NCI-H526 treated with DMSO at 0.1 percent for 48 hours (cell line): ENCODE measurements at places on chromosomes 2 and 18.

DNA sequence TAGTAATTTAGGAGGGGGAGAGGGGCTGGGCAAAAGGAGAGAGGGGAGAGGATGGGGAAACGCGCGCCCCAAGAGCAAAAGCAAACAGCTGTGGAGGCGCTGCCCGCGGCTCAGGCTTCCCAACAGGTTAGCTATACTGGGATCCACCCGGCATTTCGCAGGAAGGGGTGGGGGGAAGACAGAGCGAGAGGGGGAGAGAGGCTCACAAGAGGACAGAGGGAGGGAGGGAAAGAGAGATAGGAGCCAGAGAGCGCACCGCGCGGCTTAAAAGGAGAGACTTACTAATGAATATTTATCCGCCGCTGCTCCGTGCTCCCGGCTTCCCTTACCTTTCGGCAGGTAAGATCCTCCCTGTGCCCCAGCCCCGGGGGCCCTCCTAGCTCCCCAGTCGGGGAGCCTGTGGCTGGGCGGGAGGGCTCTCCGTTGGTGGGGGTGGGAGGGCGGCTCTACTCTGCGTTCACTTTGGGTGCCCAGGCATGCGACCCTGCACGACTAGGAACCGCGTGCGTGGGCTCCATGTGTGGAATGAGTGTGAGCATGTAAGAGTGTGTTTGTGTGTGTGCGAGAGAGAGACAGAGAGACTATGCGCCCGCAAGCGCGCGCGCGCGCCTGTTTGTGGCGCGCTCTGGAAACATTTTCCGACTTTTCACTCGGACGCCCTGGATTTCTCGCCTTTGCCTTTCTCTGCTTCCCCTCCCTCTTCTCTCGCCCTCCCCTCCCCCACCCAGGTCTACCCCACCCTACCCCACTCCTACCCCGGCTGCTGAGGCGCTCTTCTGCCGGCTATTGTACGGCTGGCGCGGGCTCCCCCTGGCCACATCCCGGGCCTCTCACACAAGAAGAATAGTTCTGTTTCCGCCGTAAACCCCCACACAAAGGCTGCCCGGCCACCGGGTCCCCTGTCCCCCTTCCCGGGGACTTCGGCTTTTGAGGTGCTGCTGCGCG lies 7.2 kb upstream of the SIX3 start:
- DNase-seq = no peak

DNA sequence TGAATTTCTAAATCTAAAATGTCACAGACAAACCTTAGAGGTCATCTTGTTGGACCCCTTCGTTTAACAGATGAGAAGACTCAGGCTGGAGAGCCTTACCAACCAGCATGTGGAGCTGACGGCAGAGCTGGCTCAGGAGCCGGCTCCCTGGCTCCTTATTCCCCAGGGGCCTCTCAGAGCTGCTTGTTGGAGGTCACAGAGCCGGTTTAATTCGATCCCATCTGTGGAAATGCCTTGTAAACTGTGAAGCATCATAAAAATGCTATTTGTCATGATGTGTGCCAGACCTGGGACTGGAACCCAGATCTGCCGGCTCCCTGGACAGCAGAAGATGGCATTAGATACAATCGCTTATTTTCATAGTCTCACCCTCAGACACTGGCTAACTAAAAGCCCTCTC lies 8.2 kb upstream of the CIB4 start:
- DNase-seq = peak; percentile 31

- no peak for DNase-seq
Measured at GRCh38 chr18:9742524-9743131, 34.5 kb downstream of the RAB31 start.

- no peak for DNase-seq
Measured at GRCh38 chr2:74419345-74419744, 2.1 kb downstream of the C2orf81 start.

DNA sequence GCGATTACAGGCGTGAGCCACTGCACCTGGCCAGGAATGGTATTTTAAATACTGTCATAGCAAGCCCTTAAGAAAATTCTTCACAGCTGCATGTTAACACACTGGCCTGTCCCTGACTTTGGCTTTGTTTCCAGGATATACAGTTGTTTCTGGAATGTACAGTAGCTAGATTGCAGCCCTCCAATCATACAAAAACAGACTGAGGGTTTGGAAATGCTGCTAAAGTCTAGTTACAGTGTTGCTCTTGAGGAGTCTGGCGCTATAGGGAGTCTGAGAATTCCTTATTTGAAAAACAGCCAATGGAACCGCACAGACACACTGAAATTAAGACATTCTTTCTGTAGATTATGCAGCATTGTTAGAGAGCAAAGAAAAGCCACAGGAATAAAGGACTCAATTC lies 37.7 kb downstream of the STON1 start:
- DNase-seq = no peak

DNA sequence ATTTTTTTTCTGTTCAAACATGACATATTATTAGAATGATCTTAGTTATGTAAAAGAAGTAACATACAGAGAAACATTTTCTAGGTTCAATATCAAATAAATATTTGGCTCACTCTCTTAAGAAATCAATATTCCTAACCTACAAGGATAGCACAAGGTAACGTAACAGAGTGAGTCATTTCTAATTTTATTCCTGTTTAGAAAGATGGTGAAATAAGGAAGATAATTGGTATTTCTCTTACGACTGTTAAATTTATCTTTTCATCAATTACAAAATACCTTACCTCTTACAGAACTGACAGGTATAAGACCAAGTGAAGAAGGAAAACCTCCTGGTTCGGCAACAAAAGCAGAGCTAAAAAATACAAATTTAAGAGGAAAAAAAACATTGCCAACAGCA lies 45.1 kb downstream of the PRELID3A start:
- DNase-seq = no peak

DNA sequence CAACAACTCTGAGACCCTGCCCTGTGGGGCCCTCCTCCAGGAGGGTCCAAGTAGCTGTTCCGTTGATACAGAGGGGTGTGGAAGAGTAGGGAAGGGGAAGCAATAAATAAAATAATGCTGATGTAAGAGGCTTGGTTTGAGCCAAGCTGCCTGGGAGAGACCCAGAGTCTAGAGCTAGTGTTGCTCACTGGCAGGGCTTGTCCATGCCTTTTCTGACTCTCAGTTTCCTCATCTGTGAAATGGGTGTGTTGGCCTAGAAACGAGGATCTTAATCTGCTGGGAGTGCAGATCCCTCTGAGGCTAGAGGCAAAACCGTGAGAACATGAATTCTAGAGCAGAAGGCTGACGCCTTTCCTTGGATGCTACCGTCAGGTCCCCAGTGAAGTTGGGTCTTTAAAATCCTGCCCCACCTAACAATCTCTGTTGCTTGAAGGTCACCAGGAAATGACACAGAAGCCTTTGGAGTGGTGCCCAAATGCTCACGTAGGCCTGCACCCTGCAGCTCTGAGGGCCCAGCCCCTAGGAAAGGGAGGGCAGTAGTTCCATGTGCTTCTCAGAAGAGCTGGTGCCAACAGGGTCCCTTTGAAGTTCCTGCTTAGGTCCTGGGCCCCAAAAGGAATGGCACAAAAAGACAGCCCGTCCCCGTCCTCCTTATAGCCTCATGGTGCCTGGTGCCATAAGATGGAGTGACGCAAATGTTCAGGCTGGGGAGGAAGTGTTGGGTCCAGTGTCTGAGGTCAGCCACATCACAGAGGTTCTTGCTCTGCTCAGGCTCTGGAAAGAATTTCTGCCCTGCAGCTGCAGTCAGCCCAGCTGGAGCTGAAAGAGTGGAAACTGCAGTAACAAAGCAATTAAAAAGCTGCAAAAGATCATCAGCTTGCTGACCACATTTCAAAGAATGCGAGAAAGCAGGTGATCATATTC lies 73.2 kb upstream of the SMAD2 start:
- no peak for DNase-seq

GRCh38 chr2:42967959-42968674 lies 175.7 kb upstream of the HAAO start:
- DNase-seq = no peak

DNA sequence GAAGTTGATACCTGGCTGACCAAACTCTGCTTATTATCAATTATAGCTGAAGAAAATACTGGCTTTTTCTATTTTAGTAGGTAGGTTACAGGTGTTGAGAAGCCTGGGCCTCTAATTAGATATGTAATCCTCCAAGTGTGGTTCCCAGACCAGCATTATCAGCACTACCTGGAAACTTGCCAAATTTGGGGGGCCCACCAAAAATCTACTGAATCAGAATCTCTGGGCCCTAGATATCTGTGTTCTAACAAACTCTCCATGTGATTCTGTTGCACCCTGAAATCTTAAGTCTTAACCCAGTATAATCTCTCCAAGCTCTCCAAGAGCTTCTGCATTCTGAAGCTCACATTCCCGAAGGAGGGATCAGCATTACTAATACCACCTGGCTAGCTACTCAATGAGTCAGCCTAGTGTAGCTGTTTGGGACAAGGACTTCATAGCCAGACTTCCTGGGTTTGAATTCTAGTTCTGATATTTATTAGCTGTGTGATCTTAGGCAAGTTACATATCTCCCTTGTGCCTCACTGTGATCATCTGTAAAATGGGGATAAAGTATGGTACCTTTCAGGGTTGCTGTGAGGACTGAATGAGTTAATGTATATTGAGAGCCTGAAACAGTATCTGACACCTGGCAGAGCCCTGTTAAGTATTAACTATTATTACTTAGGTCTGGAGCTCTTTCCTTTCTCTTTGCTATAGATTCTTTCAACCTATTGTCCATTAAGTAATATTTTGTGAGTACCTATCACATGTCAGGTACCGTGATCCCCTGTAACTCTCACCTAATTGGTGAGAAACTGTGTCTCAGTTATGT lies 94.1 kb upstream of the CD302 start:
- DNase-seq = no peak

GRCh38 chr2:238139196-238140039 lies 950 bp downstream of the KLHL30 start:
- DNase-seq = no peak

- DNase-seq = no peak
Measured at GRCh38 chr2:65404988-65405697, 27.3 kb downstream of the SPRED2 start.

GRCh38 chr2:10993001-10993481 lies 81.3 kb downstream of the KCNF1 start:
- no peak for DNase-seq

DNA sequence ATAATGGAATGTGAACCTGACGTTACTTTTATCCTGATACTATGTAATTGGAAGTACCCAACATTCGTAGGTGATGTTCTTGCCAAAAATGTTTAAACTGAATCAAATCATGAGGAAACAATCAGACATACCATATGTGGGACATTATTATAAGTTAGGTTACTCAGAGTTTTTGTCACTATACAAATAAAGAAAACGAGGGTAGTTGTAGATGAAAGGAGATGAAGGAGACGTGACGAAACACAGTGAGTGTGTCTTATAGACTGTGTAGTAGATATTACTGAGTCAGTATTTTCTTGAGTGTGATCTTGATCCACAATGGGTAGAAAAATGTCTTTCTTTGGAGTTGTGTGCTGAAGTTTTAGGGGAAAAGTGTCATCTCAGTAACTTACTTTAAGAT lies 176.8 kb downstream of the ZNF407 start:
- DNase-seq = no peak

GRCh38 chr2:236535024-236535423 lies 34.6 kb upstream of the ACKR3 start:
- no peak for DNase-seq

DNA sequence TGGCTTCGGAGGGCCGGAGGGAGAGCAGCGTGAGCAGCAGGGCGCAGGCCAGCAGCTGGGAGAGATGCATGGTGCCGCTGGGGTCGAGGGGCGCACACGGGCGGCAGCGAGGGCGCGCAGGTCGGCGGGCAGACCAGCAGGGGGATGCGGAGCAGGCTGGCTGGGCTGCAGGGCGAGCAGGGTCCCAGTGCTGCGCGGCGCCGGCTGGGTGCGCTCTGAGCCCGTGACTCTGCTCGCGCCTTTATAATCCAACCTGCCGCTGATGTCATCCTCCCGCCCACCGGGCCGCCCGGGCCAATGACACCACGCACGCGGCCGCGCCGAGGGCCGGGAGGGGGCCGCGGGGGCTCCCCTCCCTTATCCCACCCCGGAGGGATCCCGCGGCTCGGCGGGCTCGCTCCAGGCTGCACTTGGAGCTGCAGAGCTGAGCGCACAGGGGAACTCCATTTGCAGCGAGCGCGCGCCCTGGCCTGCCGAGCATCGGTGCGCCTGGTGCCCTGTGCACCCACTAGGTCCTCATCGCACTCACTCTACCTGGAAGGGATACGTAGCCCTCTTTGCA lies at the start of gene NPPC:
TSS of gene NPPC (minus strand) at position 217 of the 562 bp plus-strand sequence. CDS start at position 70, 147 bp downstream.
- DNase-seq = peak; percentile 62

DNA sequence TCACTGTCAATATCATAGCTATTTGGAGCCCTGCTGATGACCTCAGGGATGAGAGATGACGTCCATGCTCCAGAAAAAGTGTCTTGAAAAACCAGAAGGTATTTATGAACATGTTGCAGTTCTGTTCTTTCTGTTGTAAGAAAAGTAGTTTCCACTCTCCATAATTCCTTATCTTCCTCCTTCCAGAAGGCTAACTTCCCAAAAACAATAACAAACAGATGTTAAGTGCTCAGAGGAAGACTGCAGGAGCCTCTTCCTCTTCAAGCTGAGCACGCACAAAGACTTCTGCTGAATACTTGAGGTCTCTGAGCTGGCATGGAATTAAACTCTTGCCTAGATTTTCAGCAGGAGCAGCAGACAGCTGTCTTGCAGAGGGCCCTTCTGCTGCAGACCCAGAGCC lies 434.5 kb upstream of the KLHL29 start:
- DNase-seq = no peak

DNA sequence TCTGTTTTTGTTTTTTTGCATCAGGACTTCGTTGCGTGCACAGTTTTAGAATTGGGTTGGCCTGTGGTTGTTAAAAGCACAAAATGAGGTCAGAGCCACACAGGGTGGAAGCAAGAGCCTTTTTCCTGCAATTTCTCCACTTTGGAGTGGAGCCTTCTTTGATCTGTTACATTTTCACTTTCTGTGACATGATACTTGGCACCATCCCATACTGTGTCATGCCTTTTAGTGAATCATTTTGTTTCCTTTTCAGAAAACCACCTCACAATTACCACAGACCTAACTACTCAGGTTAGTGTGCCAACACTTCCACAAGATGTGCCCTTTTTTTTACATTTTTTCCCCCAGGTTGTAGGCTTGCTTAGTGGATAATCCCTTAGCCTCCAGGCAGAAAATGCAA lies 32.5 kb downstream of the MERTK start:
- DNase-seq = no peak

DNA sequence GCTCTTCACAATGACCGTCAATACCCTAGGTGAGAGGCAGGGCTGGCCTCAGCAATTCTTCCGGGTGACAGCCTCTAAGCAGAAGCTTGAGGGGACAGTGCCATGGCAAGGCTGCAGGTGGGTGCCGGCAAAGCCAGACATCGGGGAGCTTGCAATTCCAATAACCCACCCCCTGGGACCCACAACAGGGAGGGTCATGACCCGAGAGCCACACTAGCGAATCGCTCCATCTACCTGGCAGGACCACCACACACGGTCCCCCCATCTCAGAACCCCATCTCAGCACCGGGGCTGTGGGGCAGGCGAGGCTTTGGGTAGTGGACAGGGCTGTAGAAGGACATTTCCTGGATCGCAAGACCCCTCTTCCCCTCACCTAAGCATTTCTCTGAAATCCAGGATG lies 177.2 kb downstream of the ACKR3 start:
- DNase-seq = no peak

GRCh38 chr2:70826696-70827350 lies 6.4 kb upstream of the CLEC4F start:
- no peak for DNase-seq

GRCh38 chr2:44163777-44164176 lies 4.9 kb upstream of the PPM1B start:
- DNase-seq = no peak

GRCh38 chr2:134319596-134320254 lies 65.9 kb downstream of the MGAT5 start:
- DNase-seq = no peak

GRCh38 chr18:29271501-29271900 lies 1094.6 kb upstream of the CDH2 start:
- no peak for DNase-seq

GRCh38 chr2:19532547-19533196 lies 174.2 kb upstream of the OSR1 start:
- no peak for DNase-seq
